Osteocyte (in vitro differentiated cells): ENCODE measurements at places on chromosomes 4 and X. TPM values are rescaled to one million over a fixed set of nuclear protein-coding genes. Genes with fewer than 3 reads are reported as not detected.

The NPY5R gene
- 0.16 TPM in 1 of 2 replicates, not detected in the other for total RNA-seq

The TRO gene
- 70.5 and 83.2 TPM in 2 replicates for total RNA-seq

The CTAG1A gene
- total RNA-seq, result not detected in 2 replicates

The ADH1B gene
- total RNA-seq, result 5.7 and 8.8 TPM in 2 replicates

The CXCL3 gene
- 1.7 and 2.1 TPM in 2 replicates for total RNA-seq

- DNase-seq, result no peak
Observed at GRCh38 chr4:37726666-37727065, 40.5 kb upstream of the RELL1 start.

GRCh38 chr4:133095591-133095990, 53.5 kb upstream of the PCDH10 start:
- DNase-seq, result no peak

- DNase-seq, result no peak
Observed at GRCh38 chr4:44914223-44914622, 187.9 kb upstream of the GNPDA2 start.

GRCh38 chrX:16148896-16149295, 18.4 kb upstream of the MAGEB17 start:
- no peak for DNase-seq

GRCh38 chr4:37885496-37885895, 5.4 kb upstream of the TBC1D1 start:
- no peak for DNase-seq

DNA sequence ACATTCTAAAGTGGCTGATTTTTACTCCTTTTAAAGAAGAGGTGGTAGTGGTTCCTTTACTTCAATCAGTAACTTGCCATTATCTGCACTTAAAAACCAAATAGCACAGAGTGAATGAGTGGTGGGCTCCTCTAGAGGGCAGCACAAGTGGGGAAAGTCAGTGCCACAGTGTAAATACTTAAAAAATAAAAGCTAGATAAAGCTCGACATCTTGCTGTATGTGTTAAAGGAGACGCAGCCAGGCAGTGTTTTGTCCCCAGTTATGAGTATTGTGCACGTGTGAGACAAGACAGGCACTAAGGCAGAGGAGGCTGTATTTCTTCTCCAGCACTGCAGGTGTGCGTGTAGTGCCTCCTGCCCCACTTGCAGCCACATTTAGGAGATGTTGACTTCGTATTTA, 24.6 kb downstream of the NAP1L5 start:
- DNase-seq, result no peak

GRCh38 chr4:13642170-13642950, 14.8 kb upstream of the BOD1L1 start:
- DNase-seq, result no peak

- no peak for DNase-seq
Observed at GRCh38 chr4:180203349-180203748, 2039.9 kb upstream of the TENM3 start.

GRCh38 chr4:6105311-6105911, 87.2 kb upstream of the C4orf50 start:
- DNase-seq, result peak; percentile 82

- DNase-seq, result no peak
Observed at GRCh38 chr4:28225689-28226353, 1365.2 kb downstream of the STIM2 start.
